CD4-positive, alpha-beta memory T cell (primary cell): ENCODE measurements at places on chromosomes 3 and 15.
A peak's percentile ranks its signal among the peaks of the same experiment; 100 is the strongest.

DNA sequence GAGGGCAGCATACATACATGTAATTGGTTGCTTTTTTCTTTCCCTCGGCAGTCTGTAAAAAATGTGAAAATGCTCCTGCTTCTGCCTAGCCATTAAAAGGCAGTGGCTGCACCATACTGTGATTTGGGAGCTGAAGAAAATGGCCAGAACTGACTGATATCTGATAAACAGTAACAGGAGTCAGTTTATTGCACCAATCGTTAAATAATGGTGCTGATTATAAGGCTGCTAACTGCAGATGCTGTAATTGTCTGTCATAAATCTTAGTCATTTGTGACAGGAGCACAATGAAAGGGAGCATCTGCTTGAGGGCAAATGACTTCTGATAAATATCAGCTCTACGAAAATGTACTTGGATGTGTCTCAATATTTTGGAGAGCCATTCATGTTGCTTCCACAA, 263.1 kb upstream of the DNAJC19 start:
- H3K36me3 ChIP-seq: no peaks in the 10 kb centered on the region
- no peaks in the 10 kb centered on the region for H3K27me3 ChIP-seq
- no peak for DNase-seq

DNA sequence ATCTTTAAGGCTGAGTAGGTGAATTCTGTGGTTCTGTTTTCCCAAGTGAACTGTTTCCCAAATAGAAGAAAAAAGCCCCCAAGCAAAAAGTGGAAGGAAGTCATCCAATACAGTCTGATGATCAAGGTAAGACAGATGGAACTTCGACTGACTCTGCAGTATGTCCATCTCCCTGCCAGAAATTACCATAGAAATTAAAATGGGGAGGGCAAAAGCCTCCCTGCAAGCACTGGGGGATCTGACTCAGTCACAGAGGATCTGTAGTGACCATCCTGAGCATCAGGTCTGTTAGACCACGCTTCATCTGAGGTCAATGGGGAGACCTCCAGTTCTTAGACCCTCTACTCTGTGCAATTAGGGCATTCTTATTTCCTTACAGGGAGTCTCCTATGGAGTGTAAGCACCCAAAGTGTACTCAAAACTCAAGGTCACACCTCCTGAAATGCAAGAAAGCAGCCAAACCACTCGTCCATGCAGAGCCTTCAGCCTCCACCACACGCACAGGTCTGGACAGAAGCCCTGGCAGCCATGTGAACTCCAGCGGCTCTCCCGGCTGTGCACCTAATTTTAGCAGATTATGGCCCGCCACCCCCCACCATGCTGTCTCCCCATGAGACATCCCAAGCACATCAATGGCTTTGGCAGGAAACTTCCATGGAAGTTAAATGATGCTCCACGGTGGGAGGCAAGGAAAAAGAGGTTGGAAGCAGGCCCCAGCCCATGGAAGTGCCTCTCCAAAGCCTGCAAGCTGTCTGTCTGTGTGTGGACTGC, 348.7 kb downstream of the NTRK3 start:
- no peak for DNase-seq
- H3K4me1 ChIP-seq: no peaks in the 10 kb centered on the region
- H3K36me3 ChIP-seq: no peaks in the 10 kb centered on the region
- H3K27ac ChIP-seq: no peak overlapping the region

- H3K4me3 ChIP-seq: no peak overlapping the region
- DNase-seq: no peak
- H3K36me3 ChIP-seq: no peaks in the 10 kb centered on the region
- peaks cover 15% of the 10 kb centered on the region for H3K4me1 ChIP-seq
- H3K27me3 ChIP-seq: no peaks in the 10 kb centered on the region
Measured at GRCh38 chr15:80162059-80162554, 9.3 kb downstream of the FAH start.

DNA sequence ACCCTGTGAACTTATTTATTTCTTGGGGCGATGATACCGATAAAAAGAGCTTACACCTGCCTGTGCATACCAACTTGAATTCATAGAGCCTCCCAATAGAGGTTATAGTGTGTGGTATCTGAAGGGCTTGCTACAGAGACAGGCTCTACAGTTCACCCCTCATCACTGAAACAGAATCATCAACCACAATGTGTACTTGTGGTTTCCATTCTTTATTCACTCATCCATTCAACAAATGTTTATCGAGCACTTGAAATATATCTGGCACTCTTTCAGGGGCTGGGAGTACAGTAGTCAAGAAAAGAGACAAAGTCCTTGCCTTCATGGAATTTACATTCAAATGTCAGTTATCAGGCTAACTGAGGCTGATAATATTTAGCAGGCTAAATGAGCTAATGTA, 134.4 kb upstream of the SKOR1 start:
- H3K36me3 ChIP-seq: no peaks in the 10 kb centered on the region
- no peak for DNase-seq
- H3K4me1 ChIP-seq: no peaks in the 10 kb centered on the region
- no peak overlapping the region for H3K27ac ChIP-seq

GRCh38 chr3:152268555-152269055, at the start of gene MBNL1:
MBNL1 (plus strand) TSS chr3:152268929; CDS start chr3:152300194, 31,265 bp downstream.
- no peaks in the 10 kb centered on the region for H3K27me3 ChIP-seq
- peak within 1 kb of the TSS; percentile 90 for H3K4me3 ChIP-seq
- peak within 1 kb of the TSS; percentile 91 for H3K27ac ChIP-seq
- peak; percentile 87 for DNase-seq
- H3K4me1 ChIP-seq: peaks cover 61% of the 10 kb centered on the region
- H3K36me3 ChIP-seq: no peaks in the 10 kb centered on the region

GRCh38 chr3:119084371-119085069, 49.9 kb upstream of the IGSF11 start:
- H3K4me3 ChIP-seq: no peak overlapping the region
- H3K27me3 ChIP-seq: no peaks in the 10 kb centered on the region
- DNase-seq: no peak
- no peak overlapping the region for H3K27ac ChIP-seq
- no peaks in the 10 kb centered on the region for H3K36me3 ChIP-seq
- no peaks in the 10 kb centered on the region for H3K4me1 ChIP-seq

DNA sequence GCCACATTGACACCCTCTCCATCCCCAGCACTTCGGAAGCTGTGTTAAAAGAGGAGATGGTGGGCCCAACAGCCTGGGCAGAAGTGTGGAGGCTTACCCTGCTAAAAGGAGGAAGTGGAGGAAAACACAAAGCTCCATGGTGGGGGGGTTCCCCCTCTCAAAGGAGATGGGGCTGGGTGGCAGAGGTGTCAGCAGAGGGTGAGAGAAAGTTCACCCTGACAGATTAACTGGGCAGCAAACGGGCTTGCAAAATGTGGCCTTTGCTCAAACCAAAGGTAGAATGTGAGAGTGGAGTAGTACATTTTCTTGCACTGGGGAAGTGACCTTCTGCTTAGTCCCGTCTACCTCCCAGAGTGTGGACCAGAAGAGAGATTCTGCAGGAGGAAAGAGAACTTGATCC, 44.7 kb downstream of the MYO1E start:
- H3K27ac ChIP-seq: no peak overlapping the region
- no peaks in the 10 kb centered on the region for H3K4me1 ChIP-seq
- DNase-seq: no peak
- H3K36me3 ChIP-seq: no peaks in the 10 kb centered on the region
- no peak overlapping the region for H3K4me3 ChIP-seq
